ENCODE measurements at places on chromosomes 3 and 15. TPM values are rescaled to one million over a fixed set of nuclear protein-coding genes. Genes with fewer than 3 reads are reported as not detected.

The SLC22A14 gene
- not detected for total RNA-seq

The SLC2A2 gene
- total RNA-seq: not detected

The FAM107A gene
- total RNA-seq: not detected

The TMEM207 gene
- not detected for total RNA-seq

The GPR27 gene
- total RNA-seq: 1.2 TPM

The PLCH1 gene
- total RNA-seq: 0.37 TPM

The MYNN gene
- total RNA-seq: 16.4 TPM

The CTNNB1 gene
- total RNA-seq: 118 TPM

The KBTBD8 gene
- 8.3 TPM for total RNA-seq

- H3K27me3 ChIP-seq: no peaks in the 10 kb centered on the region
- no peak overlapping the region for H3K4me3 ChIP-seq
- no peak for DNase-seq
Observed at GRCh38 chr15:50432230-50432629, 8.0 kb downstream of the USP8 start.

GRCh38 chr3:139953131-139953910 lies 18.3 kb downstream of the CLSTN2 start:
- no peak for DNase-seq
- no peaks in the 10 kb centered on the region for H3K27me3 ChIP-seq
- no peaks in the 10 kb centered on the region for H3K36me3 ChIP-seq
- no peaks in the 10 kb centered on the region for H3K4me1 ChIP-seq
- no peak overlapping the region for H3K27ac ChIP-seq

- no peaks in the 10 kb centered on the region for H3K36me3 ChIP-seq
- no peak for DNase-seq
- H3K27ac ChIP-seq: no peak overlapping the region
Observed at GRCh38 chr3:104642827-104643226, 723.9 kb upstream of the ALCAM start.

- H3K27ac ChIP-seq: no peak overlapping the region
- no peak overlapping the region for H3K4me3 ChIP-seq
- no peaks in the 10 kb centered on the region for H3K4me1 ChIP-seq
- H3K36me3 ChIP-seq: no peaks in the 10 kb centered on the region
- peaks cover 21% of the 10 kb centered on the region for H3K27me3 ChIP-seq
- DNase-seq: no peak
Observed at GRCh38 chr15:39657668-39658067, 76.8 kb downstream of the THBS1 start.

DNA sequence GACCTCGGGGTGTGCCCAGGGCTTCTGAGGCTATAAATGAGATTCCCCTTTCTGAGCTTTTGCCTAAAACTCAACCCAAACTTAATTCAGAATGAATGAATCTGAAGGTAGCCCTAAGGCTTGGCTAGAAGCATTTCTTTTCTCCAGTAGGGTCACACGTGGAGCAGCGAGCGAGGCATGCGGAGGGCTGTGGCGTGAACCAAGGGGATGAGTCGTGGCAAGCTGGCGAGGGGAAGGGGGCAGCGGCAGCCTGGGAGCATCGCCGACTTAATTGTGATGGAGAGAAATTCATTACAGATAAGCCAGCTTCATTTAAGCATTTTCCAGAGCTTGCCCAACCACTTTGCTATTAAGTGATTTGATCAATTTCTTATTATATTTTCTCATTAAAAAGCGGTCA lies 79.9 kb downstream of the CHSY1 start:
- DNase-seq: no peak
- H3K4me3 ChIP-seq: no peak overlapping the region
- H3K36me3 ChIP-seq: peaks cover 35% of the 10 kb centered on the region
- no peaks in the 10 kb centered on the region for H3K27me3 ChIP-seq

- H3K36me3 ChIP-seq: no peaks in the 10 kb centered on the region
- H3K27me3 ChIP-seq: peaks cover 9% of the 10 kb centered on the region
- H3K4me1 ChIP-seq: no peaks in the 10 kb centered on the region
- no peak overlapping the region for H3K27ac ChIP-seq
Observed at GRCh38 chr3:197371591-197372046, 73.2 kb upstream of the DLG1 start.

DNA sequence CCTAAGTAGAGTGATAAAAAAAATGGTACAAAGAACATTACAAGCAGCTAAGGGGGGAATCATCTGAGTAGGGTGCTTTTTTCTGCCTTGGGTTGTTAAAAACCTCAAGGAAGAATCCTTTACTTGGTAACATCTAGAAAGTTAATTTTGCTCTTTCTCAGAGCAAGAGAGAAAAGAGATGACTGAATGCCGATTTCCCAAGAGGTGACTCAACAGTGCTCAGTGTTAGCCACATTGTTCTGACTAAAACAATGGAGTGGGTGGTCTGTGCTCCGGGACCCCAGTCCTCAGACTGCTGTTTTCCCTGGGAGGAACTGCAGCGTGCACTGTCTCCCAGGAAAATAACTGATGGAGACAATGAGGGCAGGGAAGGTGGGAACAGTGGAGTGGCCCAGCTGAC lies 41.1 kb upstream of the RASGRP1 start:
- peaks cover 38% of the 10 kb centered on the region for H3K4me1 ChIP-seq
- H3K27ac ChIP-seq: no peak overlapping the region
- H3K27me3 ChIP-seq: no peaks in the 10 kb centered on the region
- peaks cover 14% of the 10 kb centered on the region for H3K36me3 ChIP-seq

- H3K27me3 ChIP-seq: no peaks in the 10 kb centered on the region
- no peak overlapping the region for H3K4me3 ChIP-seq
- H3K4me1 ChIP-seq: peaks cover 19% of the 10 kb centered on the region
- DNase-seq: no peak
- no peak overlapping the region for H3K27ac ChIP-seq
Observed at GRCh38 chr3:139353920-139354556, 10.2 kb downstream of the MRPS22 start.

DNA sequence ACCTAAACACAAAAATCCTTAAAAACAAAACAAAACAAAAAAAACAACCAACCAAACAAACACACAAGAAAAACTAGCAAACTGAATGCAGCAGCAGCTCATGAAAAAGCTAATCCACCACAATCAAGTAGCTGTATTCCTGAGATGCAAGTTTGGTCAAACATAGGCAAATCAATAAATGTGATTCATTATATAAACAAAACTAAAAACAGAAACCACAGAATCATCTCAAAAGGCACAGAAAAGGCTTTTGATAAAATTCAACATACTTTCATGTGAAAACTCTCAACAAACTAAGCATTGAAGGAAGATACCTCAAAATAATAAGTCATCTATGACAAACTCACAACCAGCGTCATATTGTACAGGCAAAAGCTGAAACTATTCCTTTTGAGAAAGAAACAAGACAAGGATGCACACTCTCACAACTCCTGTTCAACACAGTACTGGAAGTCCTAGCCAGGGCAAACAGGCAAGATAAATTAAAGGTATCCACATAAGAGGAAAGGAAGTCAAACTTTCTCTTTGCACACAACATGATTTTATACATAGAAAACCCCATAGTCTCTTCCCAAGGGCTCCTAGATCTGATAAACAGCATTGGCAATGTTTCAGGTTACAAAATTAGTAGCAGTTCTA lies 495.1 kb upstream of the SGO1 start:
- no peak overlapping the region for H3K4me3 ChIP-seq
- no peaks in the 10 kb centered on the region for H3K27me3 ChIP-seq
- no peak for DNase-seq
- H3K36me3 ChIP-seq: no peaks in the 10 kb centered on the region
- H3K4me1 ChIP-seq: no peaks in the 10 kb centered on the region
- no peak overlapping the region for H3K27ac ChIP-seq

GRCh38 chr15:85711580-85712192 lies 83.0 kb downstream of the KLHL25 start:
- no peak for DNase-seq
- H3K4me1 ChIP-seq: peaks cover 41% of the 10 kb centered on the region
- H3K4me3 ChIP-seq: no peak overlapping the region

DNA sequence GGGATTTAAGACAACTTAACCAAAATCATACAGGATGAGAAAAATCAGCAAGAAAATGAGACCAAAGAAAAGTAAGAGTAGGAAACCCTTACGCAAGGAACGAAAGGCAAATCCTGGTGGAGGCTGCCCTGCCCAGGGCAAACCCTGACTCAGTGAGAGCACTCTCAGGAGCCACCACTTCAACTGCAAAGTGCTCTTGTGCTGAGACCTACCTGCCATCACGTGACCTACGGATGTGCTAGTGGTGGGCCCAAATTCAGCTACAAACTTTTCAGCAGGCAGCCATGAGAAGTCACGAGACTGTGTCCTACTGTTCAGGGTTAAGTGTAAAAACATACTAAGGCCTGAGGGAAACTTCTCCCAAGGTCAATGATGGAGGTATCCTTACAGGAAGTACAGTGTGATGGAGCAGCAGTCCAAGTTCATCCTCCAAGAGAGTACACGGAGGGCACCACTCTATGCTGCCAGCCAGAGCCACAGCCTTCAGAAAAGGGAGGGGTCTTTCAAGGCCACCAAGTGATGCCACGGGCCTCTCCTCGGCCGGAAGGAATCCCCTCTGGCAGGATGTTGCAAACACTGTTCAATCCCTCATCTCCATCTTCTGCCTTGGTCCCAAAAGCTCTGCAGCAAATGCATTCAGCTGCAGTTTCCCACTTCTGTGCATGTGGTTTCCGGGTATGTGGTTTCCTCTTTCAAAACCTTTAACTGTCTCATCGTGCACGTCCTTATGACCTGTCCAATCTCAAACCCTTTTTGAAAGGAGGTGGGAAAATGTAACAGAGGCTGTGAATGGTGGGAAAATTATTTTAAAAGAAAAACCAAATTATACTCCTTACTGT lies 9.5 kb downstream of the CHSY1 start:
- peak overlapping the region; percentile 84 for H3K27ac ChIP-seq
- H3K4me1 ChIP-seq: peaks cover 91% of the 10 kb centered on the region
- peak; percentile 80 for DNase-seq

GRCh38 chr15:62060113-62060895 lies at the start of gene VPS13C:
Gene VPS13C (minus strand): TSS chr15:62060447. CDS start chr15:62060374, 73 bp downstream.
- peaks cover 22% of the 10 kb centered on the region for H3K27me3 ChIP-seq
- peaks cover 38% of the 10 kb centered on the region for H3K4me1 ChIP-seq
- DNase-seq: peak; percentile 91
- H3K4me3 ChIP-seq: peak within 1 kb of the TSS; percentile 87
- H3K27ac ChIP-seq: peak within 1 kb of the TSS; percentile 97

DNA sequence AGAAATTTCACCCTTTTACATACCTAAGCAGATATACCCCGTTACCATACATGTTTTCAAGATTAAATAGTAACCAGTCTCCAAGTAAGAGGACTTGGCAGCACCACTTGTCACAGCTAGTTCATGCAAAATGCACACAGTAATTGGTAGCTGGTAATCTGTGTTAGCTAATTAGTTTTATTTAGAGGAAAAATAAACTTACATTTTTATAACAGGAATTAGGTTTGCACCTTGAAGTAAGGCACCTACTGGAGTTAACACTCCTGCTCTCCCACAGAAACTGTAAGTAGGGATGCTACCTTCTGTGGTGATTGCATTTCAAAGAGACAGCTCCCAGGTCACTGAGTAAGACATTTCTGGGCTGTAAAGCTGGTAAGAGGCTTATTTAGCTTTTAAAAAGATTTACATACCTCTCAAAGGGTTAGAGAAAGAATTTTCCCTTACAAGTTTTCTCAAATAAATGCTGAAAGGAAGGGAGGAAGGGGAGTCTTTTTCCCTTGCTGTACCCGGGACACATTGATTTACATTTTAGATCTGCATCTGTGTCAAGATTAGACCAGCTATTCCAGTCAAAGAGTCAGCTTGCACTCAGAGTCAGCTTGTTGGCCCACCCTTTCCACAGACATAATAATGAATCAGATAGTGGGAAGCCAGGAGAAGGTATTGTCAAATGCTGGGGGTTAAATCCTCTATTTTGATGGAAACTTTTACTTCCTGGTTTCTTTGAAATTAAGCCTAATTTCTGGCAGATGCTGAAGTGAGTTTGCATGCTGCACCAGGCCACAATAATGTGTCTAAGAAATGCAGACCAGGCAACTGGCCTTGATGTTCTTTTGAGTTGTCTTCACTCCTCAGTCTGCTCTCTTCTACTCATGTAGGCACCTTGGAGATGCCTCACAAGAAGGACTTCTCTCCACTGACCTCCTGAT lies 77.6 kb upstream of the CHD2 start:
- H3K27me3 ChIP-seq: no peaks in the 10 kb centered on the region
- no peak for DNase-seq
- H3K27ac ChIP-seq: peak overlapping the region; percentile 82
- peak overlapping the region; percentile 37 for H3K4me3 ChIP-seq
- peaks cover 66% of the 10 kb centered on the region for H3K4me1 ChIP-seq

GRCh38 chr3:177464392-177465256 lies 267.3 kb upstream of the TBL1XR1 start:
- H3K36me3 ChIP-seq: no peaks in the 10 kb centered on the region
- no peak overlapping the region for H3K4me3 ChIP-seq

GRCh38 chr3:128910006-128910405 lies 30.6 kb downstream of the ACAD9 start:
- no peaks in the 10 kb centered on the region for H3K27me3 ChIP-seq
- no peak overlapping the region for H3K4me3 ChIP-seq
- H3K4me1 ChIP-seq: no peaks in the 10 kb centered on the region

- H3K27me3 ChIP-seq: no peaks in the 10 kb centered on the region
- H3K27ac ChIP-seq: peak overlapping the region; percentile 96
- no peak for DNase-seq
- peaks cover 7% of the 10 kb centered on the region for H3K36me3 ChIP-seq
- H3K4me1 ChIP-seq: peaks cover 99% of the 10 kb centered on the region
- no peak overlapping the region for H3K4me3 ChIP-seq
Observed at GRCh38 chr3:14428087-14429033, 26.0 kb downstream of the SLC6A6 start.

GRCh38 chr15:28923726-28924280 lies 38.0 kb downstream of the APBA2 start:
- no peak overlapping the region for H3K4me3 ChIP-seq
- peaks cover 43% of the 10 kb centered on the region for H3K4me1 ChIP-seq
- H3K27me3 ChIP-seq: no peaks in the 10 kb centered on the region

GRCh38 chr15:98592136-98592535 lies 56.2 kb upstream of the IGF1R start:
- H3K4me1 ChIP-seq: no peaks in the 10 kb centered on the region
- peaks cover 23% of the 10 kb centered on the region for H3K27me3 ChIP-seq
- H3K27ac ChIP-seq: no peak overlapping the region
- no peak overlapping the region for H3K4me3 ChIP-seq
- no peaks in the 10 kb centered on the region for H3K36me3 ChIP-seq
- DNase-seq: no peak

- no peaks in the 10 kb centered on the region for H3K4me1 ChIP-seq
- no peak overlapping the region for H3K27ac ChIP-seq
- no peaks in the 10 kb centered on the region for H3K36me3 ChIP-seq
- H3K4me3 ChIP-seq: no peak overlapping the region
- no peak for DNase-seq
Observed at GRCh38 chr15:100932676-100933348, 13.7 kb downstream of the LRRK1 start.

DNA sequence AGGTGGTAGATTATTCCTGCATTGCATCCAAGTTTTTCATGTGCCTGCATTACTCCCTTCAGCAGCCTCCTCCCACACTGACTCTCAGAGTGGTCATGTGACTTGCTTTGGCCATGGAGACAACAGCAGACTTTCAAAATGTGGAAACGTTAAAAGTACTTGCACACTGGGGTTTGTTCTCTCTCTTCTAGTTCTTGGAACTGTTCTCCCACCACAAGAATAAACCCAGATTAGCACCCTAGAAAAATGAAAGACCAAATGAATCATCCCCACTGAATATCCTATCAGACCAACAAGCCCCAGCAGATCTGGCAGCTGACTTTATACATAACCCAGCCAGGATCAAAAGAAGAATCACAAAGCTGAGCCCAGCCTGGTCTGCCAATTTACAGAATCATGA lies 398.5 kb downstream of the VPS13C start:
- H3K4me3 ChIP-seq: no peak overlapping the region
- no peak for DNase-seq
- no peak overlapping the region for H3K27ac ChIP-seq
- H3K27me3 ChIP-seq: peaks cover 16% of the 10 kb centered on the region
- no peaks in the 10 kb centered on the region for H3K4me1 ChIP-seq

GRCh38 chr3:8972639-8973038 lies 9.4 kb upstream of the RAD18 start:
- no peak for DNase-seq
- H3K27ac ChIP-seq: no peak overlapping the region
- no peaks in the 10 kb centered on the region for H3K36me3 ChIP-seq
- no peak overlapping the region for H3K4me3 ChIP-seq

Measured in activated CD4-positive, alpha-beta T cell treated with anti-CD3 and anti-CD28 coated beads, Interleukin-2, amount 10 ng/mL, durations not matched to agents 7 days and 5 days (primary cell).